ENCODE measurements at places on chromosomes 4 and X. TPM values are rescaled to one million over a fixed set of nuclear protein-coding genes. Genes with fewer than 3 reads are reported as not detected.

The CT45A5 gene
- 135 TPM for total RNA-seq

The SEC24D gene
- 16.9 TPM for total RNA-seq

The ODAM gene
- total RNA-seq: not detected

The KIAA0232 gene
- total RNA-seq: 11.7 TPM

The ENAM gene
- not detected for total RNA-seq

The GSX2 gene
- not detected for total RNA-seq

The USP51 gene
- 0.05 TPM for total RNA-seq

The MAGEE2 gene
- not detected for total RNA-seq

The ZFP92 gene
- not detected for total RNA-seq

The MGARP gene
- total RNA-seq: 0.11 TPM

The LIMCH1 gene
- 54.1 TPM for total RNA-seq

The MID2 gene
- total RNA-seq: 2.6 TPM

The DNAAF6 gene
- total RNA-seq: not detected

The NUDT11 gene
- 3.6 TPM for total RNA-seq

The SPATA18 gene
- total RNA-seq: not detected

The TCP11X2 gene
- total RNA-seq: not detected

The DCHS2 gene
- total RNA-seq: 0.19 TPM

The SHROOM4 gene
- total RNA-seq: 6.7 TPM

Data from A375 (cell line).